NCI-H524 (cell line): ENCODE measurements at places on chromosomes 11 and 22.

DNA sequence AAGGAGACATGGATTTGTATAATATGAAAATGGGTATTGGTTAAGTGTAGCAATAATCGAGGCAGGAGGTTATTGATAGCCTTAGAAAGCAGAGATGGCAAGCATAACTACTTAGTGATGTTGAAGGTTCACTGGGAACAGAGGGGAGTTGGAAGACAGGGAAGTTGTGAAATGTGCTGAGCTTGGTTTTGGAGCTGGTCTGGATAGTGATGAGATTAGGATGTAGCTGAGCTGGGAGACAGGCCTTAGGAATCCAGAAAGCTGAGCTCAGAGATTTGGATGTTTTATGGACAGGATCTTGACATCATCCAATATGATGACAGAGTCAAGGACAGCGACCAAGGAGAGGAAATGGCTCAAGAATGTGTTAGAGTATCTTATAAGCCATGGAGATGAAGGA is 113.1 kb downstream of the ARHGAP42 start:
- no peak for DNase-seq

DNA sequence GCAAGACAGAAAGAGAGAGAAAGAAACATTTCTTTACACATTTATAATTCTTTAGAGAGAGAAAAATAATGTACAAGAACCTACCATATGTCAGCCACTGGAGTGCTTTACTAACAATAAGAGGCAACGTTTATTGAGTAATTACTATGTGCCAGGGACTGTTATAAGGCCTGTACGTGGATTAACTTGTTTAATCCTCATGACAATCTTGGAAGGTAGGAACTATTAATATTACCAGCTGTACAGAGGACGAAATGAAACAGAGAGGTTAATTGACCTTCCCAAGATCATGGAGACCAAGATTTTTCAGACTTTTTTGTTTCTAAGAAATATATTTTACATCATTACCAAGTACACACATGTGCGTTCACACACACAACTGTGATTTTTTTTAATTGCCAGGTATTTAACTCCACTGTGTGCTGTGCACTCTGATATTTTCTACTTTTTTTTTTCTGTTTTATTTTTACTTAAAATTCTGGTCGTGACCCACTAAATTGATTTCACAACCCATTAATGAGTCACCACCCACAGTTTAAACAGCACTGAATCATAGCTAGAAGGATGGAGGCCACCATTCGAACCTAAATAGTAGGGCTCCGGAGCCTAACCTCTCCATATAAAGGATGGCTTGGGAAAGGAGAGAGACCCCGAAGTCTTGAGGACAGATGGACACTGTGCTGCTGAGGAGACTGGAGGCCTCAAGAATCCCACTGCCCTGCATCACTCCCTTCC is 21.4 kb downstream of the CREB3L1 start:
- no peak for DNase-seq

- no peak for DNase-seq
These were observed 35.0 kb downstream of the POU2AF1 start for GRCh38 chr11:111344032-111344431.

DNA sequence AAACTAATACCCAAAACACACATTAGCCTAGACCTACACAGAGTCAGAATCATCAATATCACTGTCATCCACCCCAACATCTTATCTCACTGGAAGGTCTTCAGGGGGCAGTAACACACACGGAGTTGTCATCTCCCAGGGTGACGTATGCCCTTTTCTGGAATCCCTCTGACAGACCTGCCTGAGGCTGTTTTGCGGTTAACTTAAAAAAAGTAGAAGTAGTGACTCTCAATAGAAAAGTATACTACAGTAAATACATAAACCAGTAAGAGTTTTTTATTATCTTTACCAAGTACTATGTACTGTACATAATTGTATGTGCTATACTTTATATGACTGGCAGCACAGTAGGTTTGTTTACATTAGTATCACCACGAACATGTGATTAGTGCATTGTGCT is 80.5 kb downstream of the PGR start:
- no peak for DNase-seq

DNA sequence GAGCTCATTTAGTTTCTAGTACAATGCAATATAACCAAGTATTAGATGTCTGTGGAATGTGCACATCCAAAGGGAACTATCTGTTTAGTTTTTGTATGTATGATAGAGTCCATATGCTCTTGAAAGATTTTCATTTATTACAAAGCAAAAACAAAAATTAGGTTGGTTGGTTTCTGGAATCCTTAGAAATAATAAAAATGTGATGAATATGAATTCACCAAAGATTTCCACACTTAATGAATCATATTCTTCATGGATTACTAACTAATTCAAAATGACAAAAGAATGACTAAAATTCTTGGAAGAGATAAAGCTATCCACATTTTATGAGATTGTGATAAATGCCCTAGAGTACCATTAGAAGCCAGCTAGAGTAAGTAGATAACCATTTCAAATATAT is 261.1 kb downstream of the SBF2 start:
- no peak for DNase-seq

DNA sequence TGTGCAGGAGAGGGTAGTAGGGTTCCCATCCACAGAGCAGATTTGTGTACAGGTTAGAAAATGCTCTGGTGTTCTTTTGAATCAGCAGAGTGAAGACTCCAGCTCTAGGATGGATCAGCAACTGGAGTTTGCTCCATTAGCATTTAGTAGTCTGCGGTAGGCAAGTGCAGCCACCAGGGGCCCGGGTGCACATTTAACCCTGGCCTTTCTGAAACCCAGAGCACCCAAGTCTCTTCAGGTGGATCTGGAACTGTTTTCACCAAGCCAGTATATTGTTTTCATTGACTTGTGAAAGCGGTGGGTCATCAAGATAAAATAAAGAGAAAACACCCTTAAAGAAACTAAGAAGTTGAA is 100.8 kb upstream of the CLPB start:
- no peak for DNase-seq

DNA sequence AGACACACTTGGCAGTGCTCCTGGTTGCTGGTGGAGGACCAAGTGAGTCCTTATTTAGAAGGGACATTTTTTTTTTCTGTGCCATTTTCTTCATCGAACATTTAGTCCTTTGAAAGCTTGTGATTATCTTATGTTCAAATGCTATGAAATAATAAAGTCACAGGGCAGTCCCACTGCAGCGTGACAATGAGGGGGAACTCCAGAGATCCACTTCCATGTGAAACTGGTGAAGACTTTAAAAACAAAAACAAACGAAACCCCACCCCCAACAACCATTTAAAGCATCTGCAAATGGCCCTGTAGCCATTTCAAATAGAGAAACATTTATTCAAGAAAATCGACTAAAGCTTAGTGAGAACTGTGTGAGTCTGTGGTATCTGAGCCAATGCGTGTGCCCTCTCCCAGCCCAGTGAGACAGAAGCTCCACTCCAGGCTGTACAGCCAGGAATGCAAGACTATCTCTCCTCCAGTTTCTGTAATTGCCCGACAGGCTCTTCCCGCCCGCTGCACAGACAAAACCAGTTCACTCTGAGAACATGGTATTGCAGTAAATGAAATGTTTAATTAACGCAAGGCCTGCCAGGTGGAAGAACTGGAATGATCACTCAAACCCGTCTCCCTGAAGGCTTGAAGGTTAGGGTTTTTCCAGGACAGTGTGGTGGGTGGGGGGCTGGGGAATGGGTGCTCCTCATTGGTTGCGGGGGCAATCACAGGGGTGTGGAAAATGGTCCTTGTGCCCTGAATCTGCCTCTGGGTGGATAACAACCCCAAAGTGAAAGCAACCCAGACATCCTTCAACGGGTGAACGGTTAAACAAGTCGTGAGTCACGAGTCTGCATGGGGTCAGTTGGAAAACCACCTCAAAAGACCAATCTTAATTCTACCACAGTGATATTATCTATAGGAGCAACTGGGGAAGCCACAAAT is 8.4 kb downstream of the KRTAP5-6 start:
- no peak for DNase-seq

DNA sequence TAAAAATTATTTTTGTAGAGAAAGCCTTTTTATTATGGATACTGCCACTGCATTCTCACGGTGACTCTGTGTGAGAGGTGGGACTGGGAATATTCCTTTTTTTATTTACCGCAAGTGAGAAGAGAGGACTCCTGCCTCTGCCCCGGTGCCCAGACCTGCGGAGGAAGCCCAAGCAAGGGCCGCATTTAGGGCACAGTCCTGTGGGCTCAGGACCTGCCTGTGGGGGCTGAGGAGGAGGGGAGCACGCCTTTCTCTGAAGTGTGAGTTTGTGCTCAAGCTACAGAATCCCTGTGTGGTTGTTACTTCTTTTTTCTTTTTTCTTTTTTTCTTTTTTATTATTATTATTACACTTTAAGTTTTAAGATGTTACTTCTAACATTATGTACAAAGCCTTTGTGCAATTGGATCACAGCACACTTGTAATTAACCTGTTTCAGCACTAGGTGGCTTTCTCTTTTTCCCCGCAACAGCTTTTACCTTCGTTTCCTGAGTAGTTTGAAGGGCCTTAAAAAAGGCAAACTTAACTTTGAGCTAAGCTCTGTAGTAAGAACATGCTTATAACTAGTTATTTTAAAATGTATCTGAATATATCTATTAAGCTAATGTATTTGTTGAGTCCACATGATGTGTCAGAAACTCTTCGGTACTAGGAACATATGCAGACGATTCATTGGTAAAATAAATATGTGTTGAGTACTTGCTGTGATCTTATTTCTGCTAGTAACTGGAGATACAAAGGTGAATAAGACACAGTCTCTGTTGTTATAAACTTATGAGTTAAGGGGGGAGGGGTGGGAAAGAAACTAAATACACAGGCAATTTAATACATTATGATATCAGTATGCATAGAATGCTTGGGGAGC is 18.3 kb downstream of the AMOTL1 start:
- DNase-seq, result no peak
